ENCODE measurements at places on chromosomes 11 and 22.

- DNase-seq = no peak
Observed at GRCh38 chr11:94880216-94880615, 93.1 kb downstream of the CWC15 start.

DNA sequence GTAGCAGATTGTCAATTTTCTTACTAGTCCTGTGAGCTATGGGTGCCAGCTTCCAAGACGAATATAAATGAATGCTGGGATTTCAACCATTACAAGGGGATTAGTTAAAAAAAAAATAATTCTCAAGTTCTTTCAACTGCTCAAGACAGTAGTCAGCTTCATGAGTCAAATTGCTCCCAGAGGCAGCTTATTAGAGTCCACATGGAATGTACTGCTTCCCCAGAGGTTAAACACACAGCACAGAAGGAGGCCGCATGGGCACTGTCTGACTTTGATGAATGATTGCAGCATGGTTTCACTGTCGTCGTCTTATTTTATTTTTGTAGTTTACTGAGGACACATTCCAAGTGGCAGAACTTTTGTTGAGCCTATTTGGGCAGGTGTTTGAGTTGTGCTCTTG, 563.2 kb downstream of the TMEM135 start:
- peak; percentile 2 for DNase-seq

DNA sequence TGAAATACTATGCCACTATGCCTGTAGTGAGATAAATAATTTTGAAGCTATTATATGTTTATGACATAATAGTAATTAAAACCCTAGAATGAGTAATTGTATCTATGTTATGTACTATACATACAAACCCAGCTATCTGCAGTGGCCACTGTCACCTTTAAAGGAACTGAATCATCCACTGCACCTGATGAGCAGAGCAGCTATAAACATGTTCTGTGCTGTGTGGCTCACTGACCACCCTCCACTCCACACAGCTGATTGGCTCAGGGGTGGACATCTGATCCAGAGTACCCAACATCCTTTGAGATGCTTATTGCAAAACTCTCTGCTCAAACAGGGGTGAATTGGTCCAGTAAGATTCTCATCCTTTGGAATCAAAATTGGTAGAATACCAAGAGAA, 19.2 kb upstream of the RRAS2 start:
- no peak for DNase-seq

GRCh38 chr11:64070314-64070681, 34.6 kb downstream of the FLRT1 start:
- DNase-seq = no peak

- DNase-seq = peak; percentile 61
Observed at GRCh38 chr11:47950396-47950795, 30.0 kb upstream of the PTPRJ start.
